GM23248 (cell line): ENCODE measurements at places on chromosomes 16 and 17.

- H3K27ac ChIP-seq = no peak overlapping the region
- DNase-seq = no peak
- H3K4me1 ChIP-seq = peaks cover 36% of the 10 kb centered on the region
- H3K4me3 ChIP-seq = no peak overlapping the region
Measured at GRCh38 chr16:75323933-75324332, 72.5 kb upstream of the BCAR1 start.

- H3K4me1 ChIP-seq = peaks cover 24% of the 10 kb centered on the region
- DNase-seq = peak; percentile 24
- no peaks in the 10 kb centered on the region for H3K27me3 ChIP-seq
- H3K36me3 ChIP-seq = no peaks in the 10 kb centered on the region
- H3K4me3 ChIP-seq = peak overlapping the region; percentile 42
Measured at GRCh38 chr17:28113269-28113668, 70.8 kb downstream of the NLK start.

DNA sequence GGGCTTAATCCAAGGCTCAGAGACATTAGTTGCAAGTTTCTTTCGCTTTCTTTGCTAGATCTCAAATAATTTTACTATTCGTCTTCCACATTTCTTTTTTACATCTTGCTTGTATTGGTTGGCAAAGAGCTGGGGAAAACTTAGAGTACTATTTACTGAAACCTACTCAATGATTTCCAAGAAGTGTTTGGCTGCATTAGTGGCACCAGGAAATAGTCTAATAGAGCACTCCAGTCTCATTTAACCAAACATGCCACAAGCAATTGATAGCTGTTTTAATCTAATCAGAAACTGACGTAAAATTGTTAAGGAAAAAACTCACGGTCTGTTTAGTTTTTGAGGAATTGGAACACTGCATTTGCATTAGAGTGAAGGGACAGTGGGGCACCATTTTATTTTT is 29.0 kb downstream of the NUP93 start:
- no peak overlapping the region for H3K4me3 ChIP-seq
- DNase-seq = no peak
- no peak overlapping the region for H3K27ac ChIP-seq

DNA sequence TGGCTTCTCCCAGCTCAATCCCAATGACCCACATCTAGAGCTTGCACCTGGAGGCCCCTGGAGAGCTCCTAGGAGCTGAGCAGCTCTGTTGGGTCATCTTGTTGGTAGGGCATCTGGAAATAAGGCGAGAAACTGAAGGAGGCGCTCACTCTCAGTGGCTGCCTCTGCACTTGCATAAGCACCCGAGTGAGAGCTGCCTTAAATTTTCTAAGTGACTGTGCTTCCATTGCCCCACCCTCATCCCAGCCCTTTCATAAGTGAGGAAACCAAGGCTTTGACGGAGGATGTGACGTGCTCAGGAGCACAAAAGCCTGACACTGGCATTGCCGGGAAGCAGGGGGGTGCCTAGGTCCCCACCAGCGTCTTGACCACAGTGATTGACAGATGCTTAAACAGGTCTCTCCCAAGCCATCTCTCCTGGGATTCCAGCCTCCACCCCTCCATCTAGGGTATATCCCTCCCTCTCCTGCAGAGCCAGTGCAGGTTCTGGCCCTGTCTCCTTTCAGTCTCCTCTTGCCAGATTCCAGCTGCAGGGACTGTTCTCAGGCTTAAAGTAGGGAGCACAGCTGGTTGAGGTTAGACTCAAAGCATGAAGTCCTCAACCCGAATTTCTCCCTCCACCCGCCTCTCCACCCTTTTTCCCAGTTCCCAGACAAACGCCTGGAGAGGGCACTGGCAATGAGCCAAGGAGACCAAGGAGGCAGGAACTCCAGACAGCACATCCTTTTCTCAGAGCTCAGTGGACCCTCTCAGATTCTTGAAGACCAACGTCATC is 113.7 kb downstream of the IRX5 start:
- no peak overlapping the region for H3K4me3 ChIP-seq
- H3K27ac ChIP-seq = no peak overlapping the region
- H3K4me1 ChIP-seq = no peaks in the 10 kb centered on the region
- H3K27me3 ChIP-seq = peaks cover 3% of the 10 kb centered on the region; the same call in 1 of the 2 replicates
- DNase-seq = no peak
- H3K36me3 ChIP-seq = no peaks in the 10 kb centered on the region

DNA sequence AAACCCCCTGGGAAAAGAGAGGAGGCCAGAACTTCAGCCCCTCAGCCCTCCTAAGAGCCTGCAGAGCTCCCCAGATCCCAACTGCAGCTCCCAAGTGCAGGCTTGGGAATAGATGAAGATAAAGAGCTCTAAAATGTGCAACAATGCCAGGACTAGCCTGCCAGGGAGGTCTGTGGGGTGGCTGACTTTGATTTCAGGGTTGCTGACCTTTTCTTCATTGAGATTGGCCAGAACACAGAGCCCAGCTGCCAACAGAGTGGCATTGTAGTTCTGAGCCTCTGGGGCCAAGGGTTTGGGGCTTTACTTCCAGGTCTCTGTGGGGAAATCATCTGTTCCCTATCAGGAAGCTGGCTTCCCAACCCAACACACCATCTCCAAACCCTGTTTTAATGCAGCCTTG is 120.6 kb downstream of the COPRS start:
- H3K36me3 ChIP-seq = no peaks in the 10 kb centered on the region
- no peaks in the 10 kb centered on the region for H3K27me3 ChIP-seq
- H3K27ac ChIP-seq = peak overlapping the region; percentile 92
- DNase-seq = no peak
- peaks cover 39% of the 10 kb centered on the region for H3K4me1 ChIP-seq

DNA sequence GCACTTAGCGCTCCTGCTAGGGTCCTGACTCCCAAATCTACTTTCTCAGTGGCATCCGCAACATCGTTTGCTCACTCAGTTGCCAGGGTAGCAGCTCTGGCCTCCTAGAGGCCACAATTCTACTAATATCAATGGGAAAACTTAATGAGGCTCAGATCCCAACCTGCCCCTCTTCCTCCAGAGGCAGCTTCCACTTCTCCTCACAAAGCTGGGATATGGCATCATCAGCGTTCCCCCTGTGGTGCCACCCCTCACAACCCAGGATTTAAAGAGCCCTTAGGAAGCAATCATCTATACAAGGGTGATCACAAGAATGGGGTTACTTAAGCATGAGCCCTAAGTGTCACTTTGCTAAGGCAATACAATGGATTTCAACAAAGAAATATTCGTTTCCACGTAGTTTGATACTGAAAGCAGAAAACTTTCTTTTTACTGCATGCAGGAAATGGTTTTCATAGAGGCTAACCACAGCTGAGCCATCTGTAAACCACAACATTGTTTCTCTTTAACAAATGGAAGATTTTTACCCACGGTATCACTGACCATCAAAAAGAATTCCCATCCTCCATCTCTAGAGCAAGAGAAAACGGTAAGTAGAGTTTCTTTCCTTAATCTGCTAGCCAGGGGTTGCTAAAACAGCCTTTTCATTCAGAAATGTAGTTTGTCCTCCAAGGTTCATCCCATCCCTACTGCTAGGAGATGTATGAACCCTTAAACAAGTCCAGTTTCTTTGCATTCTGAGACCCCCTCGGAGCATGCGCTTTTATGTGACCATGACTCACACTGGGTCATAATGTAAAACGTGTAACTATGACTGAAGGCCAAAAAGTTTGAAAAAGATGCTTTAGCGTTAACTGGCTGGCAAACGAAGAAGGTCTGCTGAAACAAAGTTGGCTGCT is 68.3 kb upstream of the BCAR1 start:
- peaks cover 48% of the 10 kb centered on the region for H3K4me1 ChIP-seq
- DNase-seq = peak; percentile 93
- peak overlapping the region; percentile 99 for H3K27ac ChIP-seq
- H3K36me3 ChIP-seq = no peaks in the 10 kb centered on the region
- H3K4me3 ChIP-seq = peak overlapping the region; percentile 70

- no peaks in the 10 kb centered on the region for H3K36me3 ChIP-seq
- no peak for DNase-seq
- no peak overlapping the region for H3K4me3 ChIP-seq
- no peaks in the 10 kb centered on the region for H3K27me3 ChIP-seq
- H3K4me1 ChIP-seq = no peaks in the 10 kb centered on the region
Measured at GRCh38 chr16:75695708-75696107, 5.6 kb downstream of the DUXB start.

DNA sequence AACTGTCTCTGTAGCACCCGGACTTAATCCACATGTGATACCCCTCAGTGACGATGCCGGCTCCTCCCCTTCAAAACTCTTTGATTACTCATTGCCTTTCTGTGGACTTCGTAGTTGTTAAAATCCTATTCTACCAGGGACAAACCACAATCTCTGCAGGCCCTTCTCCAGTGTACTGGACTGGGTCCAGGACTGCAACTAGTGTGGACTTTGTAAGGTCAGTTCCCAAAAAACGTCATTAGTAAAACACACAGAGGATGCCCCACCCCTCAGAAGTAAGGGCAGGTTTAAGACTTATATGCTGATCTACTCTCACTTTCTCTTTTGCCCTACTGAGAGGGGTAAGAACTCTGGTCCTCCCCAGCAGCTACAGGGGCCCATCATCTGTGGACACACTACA is 10.5 kb upstream of the NUDT7 start:
- no peak overlapping the region for H3K27ac ChIP-seq
- DNase-seq = peak; percentile 13
- no peak overlapping the region for H3K4me3 ChIP-seq
- no peaks in the 10 kb centered on the region for H3K36me3 ChIP-seq
- peaks cover 15% of the 10 kb centered on the region; the same call in 1 of the 2 replicates for H3K27me3 ChIP-seq
- no peaks in the 10 kb centered on the region for H3K4me1 ChIP-seq

DNA sequence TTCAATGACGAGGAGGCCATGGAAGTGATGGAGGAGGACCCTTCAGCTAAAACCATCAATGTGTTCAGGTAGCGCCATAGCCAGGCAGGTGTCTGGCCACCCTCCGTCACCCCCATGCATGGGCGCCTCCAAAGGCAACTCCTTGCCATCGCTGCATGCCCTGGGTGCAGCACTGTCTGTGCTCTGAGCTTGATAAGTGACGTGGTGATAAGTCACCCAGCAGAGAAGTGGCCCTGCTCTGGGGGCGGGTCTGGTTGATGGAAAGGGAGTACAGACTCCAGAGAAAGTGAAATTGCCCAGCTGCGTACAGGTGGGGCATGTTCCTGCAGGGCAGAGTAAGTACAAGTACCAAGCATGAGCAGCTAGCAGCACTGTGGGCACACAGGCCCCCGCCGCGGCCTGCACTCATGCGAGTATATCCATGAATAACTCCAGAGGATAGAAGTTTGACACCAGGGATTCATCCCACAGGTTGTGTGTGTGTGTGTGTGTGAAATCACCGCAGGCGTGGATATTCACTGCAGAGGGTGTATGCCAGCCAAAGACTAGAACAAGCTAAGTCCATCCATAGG is 13.1 kb downstream of the DNAI2 start:
- H3K4me1 ChIP-seq = no peaks in the 10 kb centered on the region
- no peaks in the 10 kb centered on the region for H3K27me3 ChIP-seq
- H3K4me3 ChIP-seq = no peak overlapping the region
- DNase-seq = no peak
- H3K27ac ChIP-seq = no peak overlapping the region
- H3K36me3 ChIP-seq = no peaks in the 10 kb centered on the region

DNA sequence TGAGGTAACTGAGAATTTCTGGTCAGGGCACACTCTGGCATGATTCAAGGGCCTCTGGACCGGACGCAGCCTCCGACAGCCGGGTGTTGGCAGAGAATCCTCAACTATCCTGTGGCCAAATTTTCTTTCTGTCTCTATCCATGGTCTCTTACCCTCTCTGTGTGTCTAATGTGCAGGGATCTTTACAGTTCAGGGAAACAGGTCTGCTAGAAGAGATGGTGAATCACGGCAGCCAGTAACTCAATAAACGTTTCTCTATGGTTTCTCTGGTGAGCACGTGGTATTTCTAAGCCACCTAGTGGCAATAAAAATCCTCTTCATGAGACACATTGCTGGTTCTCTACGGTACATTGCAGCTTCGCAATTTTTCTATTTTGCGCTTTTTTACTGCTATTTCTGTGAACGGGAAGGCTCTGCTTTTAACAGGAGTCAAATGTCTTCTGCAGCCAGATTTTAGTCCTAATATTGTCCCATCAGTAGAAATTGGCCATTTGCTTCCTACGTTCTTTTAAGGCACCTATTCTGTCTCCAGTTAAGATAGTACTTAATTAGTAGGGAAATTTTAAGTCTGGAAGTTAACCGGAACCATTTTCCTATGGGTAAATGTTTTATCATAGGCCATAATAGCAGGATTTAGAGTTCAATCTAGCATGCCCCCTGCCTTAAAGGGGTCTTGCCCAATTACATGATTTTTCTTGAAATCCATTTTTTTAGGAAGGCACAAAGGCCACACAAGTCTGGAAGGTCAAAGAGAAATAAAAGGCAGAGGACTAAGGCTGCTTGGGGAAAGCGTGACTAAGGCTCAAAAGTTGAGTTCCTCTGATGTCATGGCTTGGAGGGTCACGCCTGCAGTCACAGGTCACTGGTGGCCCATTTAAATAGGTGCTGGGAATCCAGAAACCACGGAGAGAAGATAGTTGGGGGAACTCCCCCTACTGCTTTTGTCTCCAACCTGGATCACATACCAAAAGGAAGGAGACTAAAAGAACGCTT is 31.5 kb downstream of the QPRT start:
- no peak overlapping the region for H3K4me3 ChIP-seq
- H3K36me3 ChIP-seq = no peaks in the 10 kb centered on the region
- H3K27me3 ChIP-seq = no peaks in the 10 kb centered on the region
- no peaks in the 10 kb centered on the region for H3K4me1 ChIP-seq
- no peak overlapping the region for H3K27ac ChIP-seq

DNA sequence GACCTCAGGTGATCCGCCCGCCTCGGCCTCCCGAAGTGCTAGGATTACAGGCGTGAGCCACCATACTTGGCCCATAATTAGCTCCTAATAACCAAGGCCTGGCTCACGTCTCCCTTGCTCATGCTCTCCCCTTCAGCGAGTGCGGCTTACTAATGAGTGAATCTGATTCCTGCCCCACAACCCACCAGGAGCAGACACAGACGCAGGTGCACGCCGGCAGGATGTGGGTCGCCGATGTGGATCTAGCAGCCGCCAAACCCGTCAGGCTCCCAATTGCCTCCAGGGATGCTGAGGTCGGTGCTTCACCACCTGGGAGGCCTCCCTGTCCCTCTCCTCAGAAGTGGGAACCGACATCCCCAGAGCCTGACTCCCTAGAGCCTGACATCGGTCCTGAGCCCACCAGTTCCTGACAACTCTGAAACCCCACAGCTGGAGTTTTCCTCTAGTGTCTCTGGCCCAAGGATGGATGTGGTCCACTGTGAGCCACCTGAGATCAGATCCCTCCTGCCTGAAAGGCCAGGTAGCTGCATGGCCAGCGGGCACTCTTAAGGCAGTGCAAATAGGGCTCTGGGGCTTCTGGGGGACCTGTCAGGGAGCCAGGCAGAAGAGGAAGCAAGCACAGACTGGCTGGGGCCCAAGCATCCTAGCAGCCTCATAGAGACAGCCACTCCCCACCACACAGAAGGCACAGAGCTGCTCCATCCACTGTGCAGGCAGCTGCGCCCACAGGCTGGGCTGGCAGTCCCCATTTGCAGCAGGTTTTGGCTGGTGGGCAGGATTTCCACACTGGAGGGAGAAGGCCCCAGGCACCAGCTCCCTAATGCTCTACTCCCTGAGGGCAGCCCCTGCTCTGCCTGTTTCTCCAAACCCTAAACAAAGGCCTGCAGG is 10.8 kb downstream of the EXOC7 start:
- no peaks in the 10 kb centered on the region for H3K27me3 ChIP-seq
- H3K36me3 ChIP-seq = peaks cover 16% of the 10 kb centered on the region; the same call in 1 of the 2 replicates
- H3K27ac ChIP-seq = no peak overlapping the region
- peaks cover 11% of the 10 kb centered on the region for H3K4me1 ChIP-seq
